ENCODE measurements at places on chromosomes 3 and 15. TPM values are rescaled to one million over a fixed set of nuclear protein-coding genes. Genes with fewer than 3 reads are reported as not detected.

- H3K36me3 ChIP-seq, result no peaks in the 10 kb centered on the region
- H3K27me3 ChIP-seq, result no peaks in the 10 kb centered on the region
- no peak overlapping the region for H3K27ac ChIP-seq
- H3K4me3 ChIP-seq, result no peak overlapping the region
- no peak for DNase-seq
Observed at GRCh38 chr3:174229916-174230315, 629.2 kb upstream of the NAALADL2 start.

GRCh38 chr3:120908030-120908794, at the start of gene STXBP5L:
TSS of gene STXBP5L (plus strand) at chr3:120908205. CDS start at chr3:120909579, 1,374 bp downstream.
- H3K4me3 ChIP-seq, result peak within 1 kb of the TSS; percentile 32
- H3K36me3 ChIP-seq, result no peaks in the 10 kb centered on the region
- DNase-seq, result no peak
- H3K27ac ChIP-seq, result no peak within 1 kb of the TSS

DNA sequence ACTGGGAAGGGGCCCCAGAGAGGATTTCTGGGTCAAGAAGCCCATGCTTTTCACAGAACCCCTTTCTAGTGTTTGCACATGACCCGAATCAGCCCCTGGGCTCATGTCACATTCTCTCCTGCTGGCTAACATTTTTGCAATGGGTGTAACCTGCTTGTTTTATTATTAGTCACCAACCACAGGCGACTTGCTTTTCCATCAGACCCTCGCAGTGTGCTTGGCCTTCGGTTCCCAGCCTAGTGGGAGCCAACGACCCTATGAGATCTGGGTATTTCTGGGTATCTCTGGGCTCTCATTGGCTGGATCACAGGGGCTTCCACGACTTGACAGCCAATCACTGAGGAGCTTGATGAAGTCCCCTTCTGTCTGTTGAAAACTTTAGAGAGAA, 11.0 kb upstream of the FBLN2 start:
- no peak overlapping the region for H3K4me3 ChIP-seq
- peaks cover 59% of the 10 kb centered on the region for H3K4me1 ChIP-seq
- H3K36me3 ChIP-seq, result no peaks in the 10 kb centered on the region
- H3K27me3 ChIP-seq, result no peaks in the 10 kb centered on the region

DNA sequence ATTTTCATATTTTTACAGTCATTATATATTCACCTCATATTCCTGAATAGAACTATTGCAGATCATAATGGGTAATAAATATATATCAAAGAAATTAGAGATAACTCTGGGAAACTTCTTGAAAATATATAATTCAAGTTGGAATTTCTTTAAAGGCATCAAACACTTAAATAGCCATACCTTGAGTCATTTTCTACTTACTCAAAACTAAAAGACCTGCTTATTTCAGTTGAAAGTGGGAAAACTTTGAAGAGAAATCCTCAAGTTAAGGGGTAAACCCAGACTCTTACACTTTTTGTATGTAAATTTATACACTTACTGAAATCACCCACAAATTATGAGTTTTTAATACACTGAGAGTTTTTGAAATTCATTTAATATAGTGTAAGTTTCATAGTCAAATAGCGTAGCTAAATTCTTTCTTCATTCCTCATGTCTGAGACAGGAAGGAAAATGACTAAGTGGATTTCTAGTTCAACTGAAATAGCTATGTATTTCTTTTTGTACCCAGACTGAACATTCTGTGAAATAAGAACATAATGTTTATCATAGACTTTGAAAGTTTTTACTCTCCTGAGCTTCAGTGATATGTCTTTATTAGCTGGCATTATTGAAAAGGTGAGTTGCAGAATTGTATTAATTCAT, 4.6 kb upstream of the ALCAM start:
- H3K36me3 ChIP-seq, result no peaks in the 10 kb centered on the region
- no peak overlapping the region for H3K27ac ChIP-seq
- H3K4me1 ChIP-seq, result peaks cover 4% of the 10 kb centered on the region
- DNase-seq, result no peak

- no peaks in the 10 kb centered on the region for H3K27me3 ChIP-seq
- no peak for DNase-seq
- H3K27ac ChIP-seq, result no peak overlapping the region
- H3K36me3 ChIP-seq, result no peaks in the 10 kb centered on the region
- H3K4me3 ChIP-seq, result no peak overlapping the region
- H3K4me1 ChIP-seq, result no peaks in the 10 kb centered on the region
Observed at GRCh38 chr3:148332509-148332908, 365.2 kb upstream of the AGTR1 start.

- DNase-seq, result no peak
- H3K36me3 ChIP-seq, result no peaks in the 10 kb centered on the region
- no peaks in the 10 kb centered on the region for H3K4me1 ChIP-seq
- no peaks in the 10 kb centered on the region for H3K27me3 ChIP-seq
- no peak overlapping the region for H3K27ac ChIP-seq
Observed at GRCh38 chr3:73535137-73535536, 89.6 kb downstream of the PDZRN3 start.

GRCh38 chr15:72372361-72372760, 3.5 kb downstream of the HEXA start:
- no peak for DNase-seq
- H3K4me3 ChIP-seq, result no peak overlapping the region
- H3K4me1 ChIP-seq, result peaks cover 71% of the 10 kb centered on the region
- H3K27me3 ChIP-seq, result no peaks in the 10 kb centered on the region
- H3K36me3 ChIP-seq, result no peaks in the 10 kb centered on the region

- no peaks in the 10 kb centered on the region for H3K27me3 ChIP-seq
- H3K36me3 ChIP-seq, result no peaks in the 10 kb centered on the region
- H3K27ac ChIP-seq, result no peak overlapping the region
- no peak for DNase-seq
- H3K4me1 ChIP-seq, result no peaks in the 10 kb centered on the region
Observed at GRCh38 chr3:143584474-143584873, 263.8 kb downstream of the SLC9A9 start.

The EIF4E3 gene
- total RNA-seq, result 11.0 TPM

The MESP2 gene
- not detected for total RNA-seq

GRCh38 chr3:72818905-72819304, 29.3 kb downstream of the SHQ1 start:
- no peak for DNase-seq
- H3K4me3 ChIP-seq, result no peak overlapping the region
- peaks cover 9% of the 10 kb centered on the region for H3K4me1 ChIP-seq

DNA sequence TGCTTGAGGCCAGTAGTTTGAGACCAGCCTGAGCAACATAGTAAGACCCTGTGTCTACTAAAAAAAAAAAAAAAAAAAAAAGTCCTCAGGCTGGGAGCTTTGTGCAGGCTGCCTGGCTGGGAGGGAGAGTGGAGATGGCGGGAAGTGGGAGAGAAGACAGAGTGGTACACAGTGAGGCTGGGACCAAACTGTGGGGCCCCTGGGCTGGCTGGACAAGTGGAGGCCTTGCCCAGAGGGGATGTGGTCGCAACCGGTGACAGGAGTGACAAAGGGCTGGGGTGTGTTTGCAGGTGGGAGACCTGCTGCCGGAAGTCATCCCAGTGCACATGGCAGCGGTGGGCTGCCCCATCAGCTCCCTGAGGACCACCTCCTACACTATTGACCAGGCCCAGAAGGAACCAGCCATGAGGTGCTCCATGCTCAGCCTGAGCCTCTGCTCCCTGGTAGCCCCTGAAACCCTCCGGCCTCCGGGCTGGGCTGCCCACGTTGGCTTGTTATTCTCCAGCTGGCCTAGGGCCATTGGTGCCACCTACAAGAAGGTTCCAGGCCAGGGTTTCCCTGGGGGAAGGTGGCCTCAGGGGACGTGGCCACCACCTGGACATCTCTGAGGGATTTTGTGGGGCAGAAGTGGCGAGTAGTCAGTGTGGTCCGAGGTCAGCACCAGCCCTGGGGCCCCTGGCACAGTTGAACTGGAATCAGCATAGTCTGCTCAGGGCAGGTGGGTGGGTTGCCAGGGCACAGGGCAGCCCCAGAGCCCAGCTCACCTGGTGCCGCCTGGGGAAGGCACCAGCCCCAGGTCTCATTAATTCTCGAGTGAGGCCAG, 22.7 kb downstream of the ACAA1 start:
- no peaks in the 10 kb centered on the region for H3K36me3 ChIP-seq
- H3K4me1 ChIP-seq, result no peaks in the 10 kb centered on the region
- DNase-seq, result no peak

GRCh38 chr3:138445236-138445635, 10.8 kb downstream of the ESYT3 start:
- DNase-seq, result no peak
- H3K4me3 ChIP-seq, result no peak overlapping the region
- no peaks in the 10 kb centered on the region for H3K4me1 ChIP-seq
- no peak overlapping the region for H3K27ac ChIP-seq

The SLC22A14 gene
- 0.53 TPM for total RNA-seq

DNA sequence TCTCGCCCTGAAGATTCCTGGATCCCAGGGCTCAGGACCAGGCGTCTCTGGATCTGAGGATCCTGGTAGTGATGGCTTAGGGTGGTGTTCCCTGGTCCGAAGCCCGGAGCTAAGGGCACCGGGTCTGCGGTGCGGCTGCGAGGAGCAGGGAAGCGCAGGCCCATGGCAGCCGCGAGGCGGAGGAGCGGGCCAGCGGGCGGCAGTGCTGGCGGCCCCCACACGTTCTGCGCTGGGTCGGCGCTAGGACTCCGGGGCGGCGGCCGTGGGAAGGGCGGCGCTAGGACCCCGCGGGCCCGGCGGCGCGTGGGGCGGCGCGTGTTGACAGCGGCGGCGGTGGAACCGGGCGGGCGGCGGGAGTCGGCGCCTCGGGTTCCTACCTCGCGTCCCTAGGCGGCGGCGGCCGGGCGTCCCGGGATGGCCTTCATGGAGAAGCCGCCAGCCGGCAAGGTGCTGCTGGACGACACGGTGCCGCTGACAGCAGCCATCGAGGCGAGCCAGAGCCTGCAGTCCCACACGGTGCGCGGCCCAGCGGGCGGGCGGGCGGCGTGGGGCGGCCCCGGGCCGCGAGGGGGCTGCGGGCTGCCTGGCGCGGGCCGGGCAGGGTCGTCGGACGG, at the start of gene PXK:
TSS of gene PXK (plus strand) at position 318 of the 614 bp plus-strand sequence. CDS start at position 415, 97 bp downstream.
- H3K4me3 ChIP-seq, result peak within 1 kb of the TSS; percentile 68
- DNase-seq, result peak; percentile 3
- H3K27me3 ChIP-seq, result no peaks in the 10 kb centered on the region
- H3K27ac ChIP-seq, result peak within 1 kb of the TSS; percentile 75
- H3K36me3 ChIP-seq, result no peaks in the 10 kb centered on the region
- peaks cover 47% of the 10 kb centered on the region for H3K4me1 ChIP-seq

DNA sequence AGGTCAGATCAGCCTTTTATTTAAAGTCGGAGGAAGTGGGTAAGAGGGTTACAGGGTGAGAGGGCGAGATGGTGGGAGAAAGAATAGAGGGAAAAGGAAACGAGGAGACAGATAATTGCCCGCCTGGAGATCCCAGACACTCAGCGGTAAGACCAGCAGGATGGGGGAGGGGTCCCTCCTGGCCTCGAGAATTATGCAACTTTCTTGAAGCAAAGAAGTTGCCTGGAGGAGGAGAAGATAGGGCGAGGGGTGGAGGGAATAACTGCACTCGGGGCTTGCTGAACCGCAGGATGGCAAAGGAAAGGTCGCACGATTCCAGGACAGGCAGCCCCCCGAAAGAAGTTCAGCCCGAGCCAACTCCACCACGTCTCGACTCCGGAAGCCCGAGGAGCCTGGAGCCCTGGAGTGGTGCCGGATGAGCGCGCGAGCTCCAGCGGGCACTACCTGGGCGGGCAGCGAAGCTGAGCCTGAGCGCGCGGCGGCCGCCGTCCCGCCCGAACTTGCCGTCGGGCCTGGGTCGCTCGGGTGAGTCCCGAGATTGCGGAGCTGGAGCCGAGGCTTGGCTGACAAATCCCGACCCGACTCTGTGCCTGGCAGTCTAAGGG, 402 bp downstream of the WWTR1 start:
- peak overlapping the region; percentile 95 for H3K27ac ChIP-seq
- H3K36me3 ChIP-seq, result no peaks in the 10 kb centered on the region
- no peak for DNase-seq
- H3K4me1 ChIP-seq, result peaks cover 75% of the 10 kb centered on the region
- no peaks in the 10 kb centered on the region for H3K27me3 ChIP-seq

The DUOXA2 gene
- 20.6 TPM for total RNA-seq

DNA sequence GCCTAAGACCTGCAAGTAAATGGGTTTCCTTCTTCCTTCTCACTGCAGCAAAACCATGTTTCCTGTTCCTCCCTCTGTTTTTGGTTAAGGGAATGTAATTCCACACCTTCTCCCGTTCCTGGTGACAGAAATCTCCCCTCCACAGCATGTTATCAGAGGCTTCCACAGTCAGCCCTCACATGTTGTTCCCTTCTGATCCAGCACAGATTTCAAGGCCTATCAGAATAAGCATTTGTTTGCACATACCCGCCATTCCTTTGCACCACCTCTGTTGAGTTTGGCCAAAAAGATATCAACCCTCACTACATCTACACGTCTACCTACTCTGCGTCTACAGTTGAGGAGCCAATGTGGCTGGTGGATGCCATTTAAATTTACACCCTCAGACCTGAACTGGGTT, 113.9 kb upstream of the GRM7 start:
- no peak overlapping the region for H3K27ac ChIP-seq
- H3K4me3 ChIP-seq, result no peak overlapping the region
- DNase-seq, result no peak
- no peaks in the 10 kb centered on the region for H3K27me3 ChIP-seq
- no peaks in the 10 kb centered on the region for H3K36me3 ChIP-seq
- H3K4me1 ChIP-seq, result no peaks in the 10 kb centered on the region

DNA sequence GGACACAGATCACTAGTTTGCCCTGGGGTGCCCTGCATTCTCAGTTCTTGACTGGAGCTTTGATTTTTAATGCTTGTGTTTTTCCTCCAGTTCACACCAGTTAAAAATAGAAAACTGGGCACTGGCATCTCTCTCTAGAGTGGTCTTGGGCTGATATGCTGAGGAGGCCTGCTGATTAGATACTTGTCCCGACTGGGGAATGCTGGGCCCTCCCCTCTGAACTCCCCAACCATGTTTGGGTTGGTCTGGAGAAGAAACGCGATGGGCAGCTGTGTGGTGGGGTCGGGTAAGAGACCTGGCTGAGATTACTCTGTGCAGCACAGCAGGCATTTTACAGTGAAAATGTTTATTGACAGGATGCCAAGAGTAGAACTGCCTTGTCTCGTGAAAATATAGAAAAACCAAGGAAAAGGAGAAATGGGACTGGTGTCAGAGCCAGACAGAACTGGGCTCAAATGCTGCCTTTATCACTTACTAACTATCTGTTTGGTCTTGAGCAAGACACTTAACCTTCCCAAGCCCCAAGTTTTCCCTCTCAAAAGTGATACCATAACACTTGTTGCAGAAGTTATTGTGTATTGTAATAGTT, 1.6 kb upstream of the ACTC1 start:
- no peak overlapping the region for H3K4me3 ChIP-seq
- H3K4me1 ChIP-seq, result peaks cover 26% of the 10 kb centered on the region
- H3K27me3 ChIP-seq, result peaks cover 69% of the 10 kb centered on the region
- H3K36me3 ChIP-seq, result no peaks in the 10 kb centered on the region
- no peak for DNase-seq

DNA sequence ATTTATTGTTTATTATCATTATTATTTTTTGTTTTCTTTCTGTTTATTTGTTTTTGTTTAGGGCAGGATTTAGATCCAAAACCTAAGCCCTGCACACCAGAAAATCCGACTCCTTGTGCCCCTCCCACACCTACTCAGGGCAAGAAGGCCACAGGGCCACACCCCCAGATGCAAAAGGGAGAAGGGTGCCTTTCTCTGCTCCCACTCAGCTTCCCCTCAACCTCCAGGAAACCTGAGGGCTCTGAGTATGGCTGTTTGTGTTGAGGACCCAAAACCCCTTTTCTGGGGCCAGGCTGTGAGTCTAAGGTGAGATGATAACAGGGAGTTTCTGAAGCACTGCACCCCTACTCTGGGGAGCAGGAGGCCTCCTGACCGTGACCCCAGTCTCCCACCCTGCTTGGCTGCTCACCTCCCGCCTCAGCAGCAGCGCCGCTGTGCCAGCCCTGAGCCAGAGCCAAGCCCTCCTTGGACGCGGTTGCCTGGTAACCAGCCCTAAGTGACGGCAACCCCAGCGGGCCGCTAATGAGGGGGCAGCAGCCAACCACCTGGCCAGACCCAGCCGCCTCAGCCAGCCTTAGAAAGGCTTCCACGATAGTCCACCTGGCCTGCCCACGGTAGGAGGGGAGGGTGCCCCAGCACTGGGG, 6.4 kb upstream of the C15orf39 start:
- peaks cover 7% of the 10 kb centered on the region for H3K4me1 ChIP-seq
- DNase-seq, result no peak
- no peaks in the 10 kb centered on the region for H3K36me3 ChIP-seq
- no peaks in the 10 kb centered on the region for H3K27me3 ChIP-seq
